CD8-positive, alpha-beta memory T cell (primary cell): ENCODE measurements at places on chromosomes 2 and 18.
A peak's percentile ranks its signal among the peaks of the same experiment; 100 is the strongest.

DNA sequence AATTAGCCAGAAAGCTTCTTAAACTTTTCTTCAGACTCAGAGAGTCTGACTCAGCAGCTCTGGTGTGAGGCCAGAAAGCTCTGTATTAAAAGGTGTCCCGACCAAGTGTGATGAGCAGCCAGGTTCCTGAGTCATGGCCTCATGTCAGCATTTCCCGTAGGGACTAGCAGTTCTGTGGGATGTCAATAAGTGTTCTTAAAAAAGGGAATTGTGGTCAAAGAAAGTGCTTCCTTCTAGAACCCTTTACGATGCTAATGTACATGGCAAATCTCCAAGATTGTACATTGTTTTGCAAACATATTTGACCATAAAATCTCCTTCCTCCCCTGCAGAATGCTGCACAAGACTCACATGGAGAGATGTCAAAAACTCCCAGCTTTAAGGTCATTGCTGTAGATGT, 80.1 kb downstream of the PLA2R1 start:
- no peaks in the 10 kb centered on the region for H3K36me3 ChIP-seq
- H3K27me3 ChIP-seq = no peaks in the 10 kb centered on the region
- DNase-seq = no peak
- H3K4me1 ChIP-seq = no peaks in the 10 kb centered on the region
- no peak overlapping the region for H3K4me3 ChIP-seq

- H3K4me3 ChIP-seq = no peak overlapping the region
- no peaks in the 10 kb centered on the region for H3K36me3 ChIP-seq
- no peak for DNase-seq
- no peaks in the 10 kb centered on the region for H3K27me3 ChIP-seq
- H3K27ac ChIP-seq = no peak overlapping the region
Observed at GRCh38 chr2:120326066-120326465, 19.9 kb upstream of the INHBB start.

- DNase-seq = no peak
- no peaks in the 10 kb centered on the region for H3K27me3 ChIP-seq
- no peak overlapping the region for H3K4me3 ChIP-seq
- H3K36me3 ChIP-seq = no peaks in the 10 kb centered on the region
- H3K27ac ChIP-seq = no peak overlapping the region
- H3K4me1 ChIP-seq = no peaks in the 10 kb centered on the region
Observed at GRCh38 chr2:31765078-31765945, 184.6 kb upstream of the SRD5A2 start.

GRCh38 chr18:41928581-41928980, 26.5 kb upstream of the PIK3C3 start:
- H3K36me3 ChIP-seq = no peaks in the 10 kb centered on the region
- no peaks in the 10 kb centered on the region for H3K27me3 ChIP-seq
- no peak for DNase-seq
- H3K4me3 ChIP-seq = no peak overlapping the region
- no peak overlapping the region for H3K27ac ChIP-seq
- H3K4me1 ChIP-seq = no peaks in the 10 kb centered on the region

DNA sequence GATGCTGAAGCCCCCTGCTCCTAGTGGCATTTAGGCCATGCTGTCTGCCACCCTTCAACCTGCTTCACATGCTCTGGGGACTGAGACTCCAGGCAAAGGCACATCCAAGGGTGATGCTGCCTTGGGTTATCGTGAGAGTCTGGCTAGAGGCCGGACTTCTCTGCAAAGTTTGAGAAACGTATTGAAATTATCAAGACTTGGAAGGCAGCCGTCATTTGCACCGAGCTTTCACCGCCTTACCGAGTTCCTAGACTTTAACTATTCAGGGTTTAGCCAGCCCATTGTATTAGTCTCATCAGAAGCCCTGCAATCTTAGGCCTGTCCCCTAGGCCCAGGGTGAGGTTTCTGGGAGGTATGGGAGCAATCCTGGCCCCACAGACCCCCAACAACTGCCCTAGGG, 34.0 kb downstream of the RDH14 start:
- no peak overlapping the region for H3K4me3 ChIP-seq
- no peaks in the 10 kb centered on the region for H3K4me1 ChIP-seq
- no peak for DNase-seq
- no peak overlapping the region for H3K27ac ChIP-seq
- no peaks in the 10 kb centered on the region for H3K27me3 ChIP-seq

GRCh38 chr2:163253621-163254285, 415.2 kb upstream of the KCNH7 start:
- DNase-seq = no peak
- no peaks in the 10 kb centered on the region for H3K27me3 ChIP-seq
- no peaks in the 10 kb centered on the region for H3K4me1 ChIP-seq
- H3K27ac ChIP-seq = no peak overlapping the region
- no peak overlapping the region for H3K4me3 ChIP-seq
- H3K36me3 ChIP-seq = no peaks in the 10 kb centered on the region

DNA sequence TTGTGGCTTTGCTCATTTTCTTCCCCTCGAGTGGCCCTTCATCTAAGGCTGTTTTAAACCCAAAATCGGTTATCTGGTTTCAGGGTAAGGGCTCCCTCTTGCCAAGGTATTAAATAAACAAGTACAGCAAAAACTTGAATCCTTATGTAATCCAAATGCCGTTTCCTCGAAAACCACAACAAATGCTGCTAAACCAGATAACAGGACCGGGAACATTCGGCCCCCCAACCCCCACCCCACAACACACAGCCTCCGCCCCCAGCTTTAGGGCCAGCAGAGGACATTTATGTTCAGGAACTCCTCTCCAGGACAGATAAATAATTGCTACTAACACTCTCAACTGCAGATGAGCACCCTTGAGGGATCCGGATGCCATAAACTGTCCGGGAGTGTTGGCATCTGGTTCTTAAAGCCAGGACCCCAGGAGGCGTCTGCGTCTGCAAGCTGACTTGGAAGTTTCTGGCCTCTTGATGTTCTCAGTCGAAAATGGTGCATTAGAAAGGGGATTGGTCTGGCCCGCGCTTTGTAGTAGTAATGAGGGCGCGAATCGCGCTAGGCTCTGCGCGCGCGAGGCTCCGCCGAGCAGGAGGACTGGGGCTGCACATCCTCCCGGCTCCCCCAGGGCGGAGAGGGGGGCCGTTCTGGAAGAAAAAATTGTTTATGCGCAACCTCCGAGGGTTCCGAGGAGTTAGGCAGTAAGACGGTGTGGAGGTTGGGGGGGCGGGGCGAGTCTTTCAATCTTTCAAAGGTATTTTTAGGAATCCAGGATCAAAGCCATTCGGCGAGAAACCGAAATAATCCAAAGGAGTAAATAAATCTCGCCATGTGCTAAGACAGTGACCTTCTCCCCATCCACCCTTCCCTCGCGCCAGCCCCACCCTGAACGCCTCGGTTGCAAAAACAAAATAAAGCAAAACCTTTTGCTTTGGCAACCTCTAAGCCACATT, 3.9 kb upstream of the ID2 start:
- no peaks in the 10 kb centered on the region for H3K36me3 ChIP-seq
- H3K4me1 ChIP-seq = peaks cover 36% of the 10 kb centered on the region
- peak overlapping the region; percentile 76 for H3K27ac ChIP-seq
- peak; percentile 32 for DNase-seq
- peaks cover 12% of the 10 kb centered on the region for H3K27me3 ChIP-seq

GRCh38 chr2:233773854-233774253, 4.3 kb upstream of the MROH2A start:
- no peaks in the 10 kb centered on the region for H3K27me3 ChIP-seq
- H3K4me1 ChIP-seq = no peaks in the 10 kb centered on the region

DNA sequence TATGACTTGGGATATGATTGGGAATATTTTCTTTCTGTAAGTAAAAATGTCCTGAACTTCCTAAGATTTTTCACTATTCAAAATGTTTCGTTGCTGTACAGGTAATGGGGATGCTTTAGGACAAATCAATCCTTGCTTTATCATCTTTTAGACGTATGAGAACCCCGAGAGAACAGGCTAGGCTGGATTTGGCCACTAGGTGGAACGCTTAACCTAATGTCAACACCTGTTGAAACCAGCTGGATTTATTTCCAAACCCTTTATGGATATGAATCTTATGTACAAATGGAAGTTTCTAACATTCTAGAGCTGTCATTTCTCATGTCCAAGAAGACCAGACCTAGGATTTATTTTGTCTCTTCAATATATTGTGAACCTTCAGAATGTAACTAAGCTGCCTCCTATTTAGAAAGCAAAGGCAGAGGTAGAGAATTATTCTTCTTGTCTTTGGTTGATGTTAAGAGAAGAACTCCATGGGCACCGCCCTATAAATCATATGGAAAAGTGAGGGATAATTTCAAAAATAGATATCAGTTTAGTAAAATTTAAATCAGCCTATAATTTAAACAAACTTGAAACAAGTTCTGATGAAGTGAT, 96.7 kb downstream of the PMAIP1 start:
- H3K36me3 ChIP-seq = no peaks in the 10 kb centered on the region
- no peak overlapping the region for H3K4me3 ChIP-seq
- no peak overlapping the region for H3K27ac ChIP-seq
- H3K27me3 ChIP-seq = no peaks in the 10 kb centered on the region
- DNase-seq = no peak

- H3K27ac ChIP-seq = no peak overlapping the region
- H3K36me3 ChIP-seq = no peaks in the 10 kb centered on the region
- no peaks in the 10 kb centered on the region for H3K27me3 ChIP-seq
- no peaks in the 10 kb centered on the region for H3K4me1 ChIP-seq
- H3K4me3 ChIP-seq = no peak overlapping the region
- no peak for DNase-seq
Observed at GRCh38 chr2:146651361-146651760, 1193.5 kb upstream of the ACVR2A start.

- H3K27me3 ChIP-seq = no peaks in the 10 kb centered on the region
- H3K4me3 ChIP-seq = no peak overlapping the region
- no peak overlapping the region for H3K27ac ChIP-seq
- DNase-seq = no peak
Observed at GRCh38 chr2:239523147-239523953, 122.5 kb upstream of the HDAC4 start.

DNA sequence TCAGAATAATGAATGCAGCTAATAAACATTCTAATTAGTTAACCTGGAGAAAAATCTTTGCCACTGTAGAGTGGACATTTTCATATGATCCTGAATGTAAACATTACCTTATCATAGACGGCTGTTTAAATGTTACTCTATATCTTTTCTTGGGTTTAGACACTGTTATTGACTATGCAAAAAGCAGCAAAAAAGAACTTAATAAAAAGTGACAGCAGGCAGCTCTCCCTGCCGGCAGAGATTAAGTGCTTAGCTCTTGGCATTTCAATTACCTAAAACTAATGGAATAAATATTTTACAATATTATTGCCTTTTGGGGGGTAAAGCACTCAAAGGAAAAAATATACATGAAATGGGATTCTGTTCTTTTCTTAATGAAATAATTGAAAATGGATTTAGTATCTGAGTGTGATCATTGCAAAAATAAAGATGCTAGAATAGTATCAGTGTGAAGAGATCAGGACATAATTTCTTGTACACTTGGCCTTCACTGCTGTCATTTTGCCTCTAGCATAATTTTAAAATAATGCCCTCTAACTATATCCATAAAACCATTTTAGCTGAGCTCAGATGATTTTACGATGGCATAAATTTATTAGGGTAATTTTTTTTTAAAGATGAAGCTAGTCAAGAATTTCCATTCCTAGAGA, 203.4 kb upstream of the DPP10 start:
- H3K4me1 ChIP-seq = no peaks in the 10 kb centered on the region
- no peak for DNase-seq
- H3K27me3 ChIP-seq = no peaks in the 10 kb centered on the region
- no peaks in the 10 kb centered on the region for H3K36me3 ChIP-seq
- no peak overlapping the region for H3K4me3 ChIP-seq

DNA sequence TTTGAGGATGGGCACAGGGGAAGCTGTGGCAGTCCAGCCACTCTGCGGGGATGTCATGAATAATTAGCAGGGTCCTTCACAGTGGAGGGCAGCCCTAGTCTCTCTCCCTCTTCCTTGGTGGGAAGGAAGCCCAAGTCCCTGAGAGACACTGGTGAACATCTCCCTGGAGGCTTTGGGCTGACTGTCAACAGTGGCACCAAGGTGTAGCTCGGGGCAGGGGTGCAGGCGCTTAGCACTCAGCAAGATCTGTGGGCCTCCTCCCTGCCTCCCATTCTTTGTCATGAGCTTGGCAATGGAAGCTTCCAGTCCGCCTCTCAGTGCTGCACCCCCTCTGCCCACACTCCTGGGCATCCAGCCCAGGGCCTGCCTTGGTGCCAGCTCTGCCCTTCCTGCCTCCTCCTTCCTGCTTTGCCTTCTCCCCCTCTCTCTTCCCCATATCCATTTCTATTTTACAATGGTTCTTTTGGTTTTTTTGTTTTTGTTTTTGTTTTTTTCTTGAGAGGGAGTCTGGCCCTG, 59.4 kb downstream of the STEAP3 start:
- H3K36me3 ChIP-seq = no peaks in the 10 kb centered on the region
- no peak overlapping the region for H3K27ac ChIP-seq
- DNase-seq = no peak
- H3K4me3 ChIP-seq = no peak overlapping the region
- no peaks in the 10 kb centered on the region for H3K4me1 ChIP-seq
- no peaks in the 10 kb centered on the region for H3K27me3 ChIP-seq

GRCh38 chr18:47615043-47615442, 315.4 kb downstream of the SMAD2 start:
- H3K27ac ChIP-seq = no peak overlapping the region
- H3K36me3 ChIP-seq = no peaks in the 10 kb centered on the region
- DNase-seq = no peak

GRCh38 chr2:138271467-138271866, 230.1 kb upstream of the SPOPL start:
- H3K27ac ChIP-seq = no peak overlapping the region
- H3K4me1 ChIP-seq = no peaks in the 10 kb centered on the region
- H3K36me3 ChIP-seq = no peaks in the 10 kb centered on the region
- no peak overlapping the region for H3K4me3 ChIP-seq

GRCh38 chr2:217444932-217445331, 557.9 kb downstream of the TNS1 start:
- no peak overlapping the region for H3K4me3 ChIP-seq
- H3K36me3 ChIP-seq = no peaks in the 10 kb centered on the region
- no peaks in the 10 kb centered on the region for H3K27me3 ChIP-seq

DNA sequence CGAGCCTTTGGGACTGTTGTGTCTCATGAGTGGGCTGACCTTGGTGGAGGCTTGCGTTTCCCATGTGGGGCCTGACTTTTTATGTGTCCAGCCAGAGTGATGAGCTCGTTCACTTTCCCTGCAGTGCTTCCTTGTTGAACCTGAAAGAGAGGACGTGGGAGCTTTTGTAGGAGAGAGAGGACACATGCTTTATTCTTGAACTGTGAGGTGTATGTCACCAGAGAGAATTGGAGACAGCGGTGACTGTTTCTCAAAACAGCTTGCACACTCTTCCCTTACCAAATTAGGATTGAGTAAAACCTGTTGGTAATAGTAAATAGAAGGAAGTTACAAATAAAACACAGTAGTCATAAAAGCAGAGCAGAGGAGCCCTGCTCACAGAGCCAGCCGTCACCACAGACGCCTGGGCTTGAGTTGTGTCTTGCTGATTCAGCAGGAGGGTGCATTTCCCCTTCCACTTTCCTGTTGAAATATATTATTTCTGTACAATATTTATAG, 60.7 kb downstream of the INPP4A start:
- H3K4me1 ChIP-seq = peaks cover 89% of the 10 kb centered on the region
- no peak overlapping the region for H3K27ac ChIP-seq
- DNase-seq = no peak
- H3K27me3 ChIP-seq = no peaks in the 10 kb centered on the region
